ENCODE measurements at places on chromosomes 11 and 22. TPM values are rescaled to one million over a fixed set of nuclear protein-coding genes. Genes with fewer than 3 reads are reported as not detected.

Gene OR52H1
- total RNA-seq = 0.69 TPM

Gene C1QTNF4
- 33.2 TPM for total RNA-seq

Gene BIK
- total RNA-seq = 0.46 TPM

Gene MAPK12
- total RNA-seq = 11.8 TPM

Gene KRTAP5-10
- total RNA-seq = not detected

All from diencephalon (tissue), 1 donor.